Activated T-helper 1 cell treated with Interleukin-2 at 50 U/mL for 16 hours (primary cell): ENCODE measurements at places on chromosomes 1 and 21.

DNA sequence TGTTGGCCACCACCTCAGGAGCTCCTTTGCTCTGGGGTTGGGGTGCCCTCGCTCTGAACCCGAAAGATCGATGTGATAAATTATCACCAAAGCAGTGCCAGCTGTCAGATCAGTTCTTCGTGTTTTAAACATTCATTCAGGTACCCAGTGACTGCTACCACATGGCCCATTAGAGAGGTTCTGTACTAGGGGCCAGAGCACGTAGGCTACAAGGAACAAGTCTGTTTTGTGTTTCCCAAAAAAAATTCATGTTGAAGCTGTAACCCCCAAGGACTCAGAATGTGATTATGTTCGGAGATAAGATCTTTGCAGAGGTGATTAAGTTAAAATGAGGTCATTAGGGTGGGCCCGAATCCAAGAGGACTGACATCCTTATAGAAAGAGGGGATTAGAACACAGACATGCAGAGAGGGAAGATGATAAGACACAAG is 526.9 kb downstream of the NPHP4 start:
- no peak for DNase-seq

GRCh38 chr1:80531182-80531581 is 1269.6 kb upstream of the ADGRL2 start:
- no peak for DNase-seq

- DNase-seq, result no peak
These were observed 53.6 kb downstream of the KIF21B start for GRCh38 chr1:200969726-200970561.

DNA sequence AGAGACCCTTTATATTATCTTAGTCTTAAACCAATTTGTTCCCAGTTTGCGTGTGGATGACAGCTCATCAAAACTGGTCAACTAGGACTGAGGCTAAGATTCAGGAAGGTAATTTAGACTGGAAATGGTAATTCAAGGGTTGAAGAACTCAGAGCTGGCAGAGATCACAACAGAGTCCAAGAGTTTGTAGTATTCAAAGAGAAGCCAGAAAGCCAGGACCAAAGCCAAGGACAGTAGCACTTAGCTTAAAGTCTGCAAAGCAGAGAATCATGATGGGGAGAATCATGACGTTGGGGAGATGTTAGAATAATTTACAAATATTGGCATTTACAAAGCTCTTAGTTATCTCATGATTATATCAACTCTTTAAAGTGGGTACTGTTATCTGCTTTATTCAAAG is 32.6 kb downstream of the RNF11 start:
- no peak for DNase-seq

- no peak for DNase-seq
These were observed 92.8 kb downstream of the ZFYVE9 start for GRCh38 chr1:52234708-52235107.

DNA sequence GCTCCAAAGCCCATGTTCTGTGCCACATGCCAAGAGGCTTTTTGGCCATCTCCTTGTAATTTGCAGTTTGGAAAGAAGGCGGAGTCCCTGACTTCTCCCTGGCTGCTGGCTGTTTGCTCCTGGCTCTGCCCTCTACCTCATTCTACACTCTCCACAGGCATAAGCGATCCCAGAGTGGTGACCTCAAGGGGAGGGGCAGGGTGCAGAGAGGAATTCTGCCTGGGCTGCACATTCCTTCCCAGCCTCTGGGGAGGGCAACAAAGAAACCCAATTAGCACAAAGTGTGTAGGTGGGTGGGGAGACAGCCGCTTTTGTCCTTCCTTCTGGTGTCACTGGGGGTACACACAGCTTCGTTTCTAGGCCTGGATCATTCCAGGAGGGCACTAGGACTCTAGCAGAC is 95.3 kb downstream of the HIVEP3 start:
- no peak for DNase-seq

DNA sequence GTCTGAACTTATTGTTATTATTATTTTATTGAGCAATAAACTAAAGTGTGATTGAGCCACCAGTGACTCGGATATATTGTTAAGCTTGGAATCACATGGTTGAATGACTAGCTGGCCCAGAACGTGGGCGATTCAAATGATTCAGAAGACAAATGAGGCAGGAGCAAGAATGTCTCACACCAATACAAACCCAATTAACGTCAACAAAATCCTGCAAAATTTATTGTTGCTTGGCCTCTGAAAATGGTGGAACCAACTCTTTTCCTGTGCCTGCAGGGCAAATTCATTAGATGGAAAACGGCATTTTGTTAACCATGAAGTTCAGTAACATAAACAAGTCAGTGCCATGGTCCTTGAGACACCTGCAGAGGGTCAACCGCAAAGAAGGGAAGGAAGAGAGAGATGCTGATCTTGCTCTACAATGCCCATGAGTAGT is 482.0 kb downstream of the SETD4 start:
- no peak for DNase-seq

- no peak for DNase-seq
These were observed 355.1 kb downstream of the NPHP4 start for GRCh38 chr1:5637171-5637570.

GRCh38 chr1:45348020-45348419 is 7.8 kb upstream of the MUTYH start:
- DNase-seq, result no peak

DNA sequence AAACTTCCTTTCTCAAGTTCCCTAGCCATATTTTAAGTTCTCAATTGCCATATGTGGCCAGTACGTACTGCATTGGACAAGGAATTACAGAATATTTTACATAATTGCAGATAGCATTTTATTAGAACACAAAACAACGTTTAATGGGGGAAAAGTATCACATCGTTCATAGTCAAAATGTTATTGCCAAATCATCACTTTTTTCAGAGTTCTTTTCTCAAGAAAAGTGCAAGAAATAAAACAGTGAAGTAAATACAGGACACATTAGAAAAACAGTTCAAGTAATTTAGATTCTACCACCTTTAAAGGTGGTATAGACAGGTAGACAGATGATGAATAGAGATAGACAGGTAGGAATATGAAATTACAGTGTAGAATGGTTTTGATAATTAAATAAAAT is 479.1 kb upstream of the NCAM2 start:
- no peak for DNase-seq

DNA sequence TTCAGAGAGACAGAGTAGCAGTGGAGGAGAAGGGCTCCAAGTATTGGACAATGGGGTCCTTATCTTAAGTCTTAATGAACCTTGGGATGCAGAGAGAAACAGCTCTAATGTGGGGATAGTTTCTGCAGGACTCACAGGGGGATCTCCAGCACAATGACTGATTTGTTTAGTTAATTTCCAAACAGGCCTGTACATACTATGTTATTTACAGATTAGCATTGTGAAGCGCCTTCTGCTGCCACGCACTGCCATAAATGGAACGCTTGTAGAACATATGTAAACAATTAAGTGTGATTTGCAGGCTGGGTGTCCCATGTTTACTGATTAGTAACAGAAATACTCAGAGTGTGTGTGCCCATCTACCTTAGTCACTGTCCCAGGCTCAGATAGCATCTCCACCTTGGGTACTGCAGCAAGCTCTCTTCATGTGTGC is 56.1 kb downstream of the NTPCR start:
- DNase-seq, result no peak

GRCh38 chr1:186178426-186179043 is 196.5 kb downstream of the TPR start:
- no peak for DNase-seq

GRCh38 chr1:228297822-228298221 is 90.0 kb downstream of the OBSCN start:
- DNase-seq, result no peak

DNA sequence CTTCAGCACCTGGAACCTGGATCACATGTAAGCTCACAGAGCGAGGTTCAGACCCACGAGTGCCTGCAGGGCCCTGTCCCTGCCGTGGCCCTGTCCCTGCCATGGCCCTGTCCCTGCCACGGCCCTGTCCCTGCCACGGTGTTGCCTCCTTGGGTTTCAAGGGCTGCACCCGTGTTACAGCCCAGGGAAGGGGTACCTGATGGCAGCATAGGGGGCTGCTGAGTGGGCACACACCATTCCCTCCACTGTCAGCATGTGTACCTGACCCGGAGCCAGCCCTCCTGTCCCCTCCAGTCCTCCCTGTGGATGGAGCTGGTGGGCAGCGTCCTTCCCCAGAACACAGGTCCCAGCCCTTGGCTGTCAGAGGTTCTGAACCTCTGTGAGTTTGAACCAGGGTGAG is 15.3 kb downstream of the DFFB start:
- DNase-seq, result no peak
